ENCODE measurements at places on chromosomes 7 and 10.

DNA sequence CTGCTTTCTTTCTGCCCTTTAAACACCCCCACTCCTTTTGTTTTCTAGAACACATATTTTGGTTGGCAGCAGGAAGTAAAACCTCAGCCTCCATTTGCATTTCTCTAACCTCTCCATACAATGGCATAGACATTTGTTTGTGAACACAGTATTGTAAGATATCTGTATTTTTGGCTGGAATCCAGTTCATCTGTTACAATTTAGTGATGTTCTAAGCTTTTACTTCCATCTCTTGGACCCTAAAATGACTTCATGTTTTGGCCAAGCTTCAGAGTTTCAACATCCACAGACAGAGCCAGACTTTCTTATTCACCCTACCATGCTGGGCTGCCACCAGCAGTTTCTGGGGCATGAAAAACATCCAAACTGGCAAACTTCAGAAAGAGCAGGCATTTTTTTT is 21.1 kb upstream of the AUTS2 start:
- DNase-seq, result no peak

DNA sequence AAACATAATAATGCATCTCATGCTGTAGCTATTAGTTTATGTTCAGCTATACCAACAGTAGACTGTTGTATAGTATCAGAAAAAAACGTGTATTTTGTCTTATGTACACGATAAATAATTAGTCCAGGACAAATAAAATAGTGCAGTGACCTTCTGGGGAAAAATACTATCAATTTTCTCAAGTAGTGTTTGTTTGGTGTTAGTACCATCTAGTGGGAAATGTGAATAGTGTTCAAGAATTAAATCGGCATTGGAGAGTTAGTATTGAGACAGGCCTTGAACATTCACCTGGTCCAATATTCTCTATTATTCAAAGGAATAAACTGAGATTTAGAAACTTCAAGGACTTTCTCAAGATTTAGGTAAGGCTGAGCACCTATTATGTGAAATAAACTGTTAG is 21.7 kb upstream of the OR2A5 start:
- DNase-seq, result no peak

- no peak for DNase-seq
These were observed 82.8 kb upstream of the CPXM2 start for GRCh38 chr10:123974406-123974805.

GRCh38 chr7:116734710-116735109 is 62.7 kb downstream of the MET start:
- DNase-seq, result no peak

DNA sequence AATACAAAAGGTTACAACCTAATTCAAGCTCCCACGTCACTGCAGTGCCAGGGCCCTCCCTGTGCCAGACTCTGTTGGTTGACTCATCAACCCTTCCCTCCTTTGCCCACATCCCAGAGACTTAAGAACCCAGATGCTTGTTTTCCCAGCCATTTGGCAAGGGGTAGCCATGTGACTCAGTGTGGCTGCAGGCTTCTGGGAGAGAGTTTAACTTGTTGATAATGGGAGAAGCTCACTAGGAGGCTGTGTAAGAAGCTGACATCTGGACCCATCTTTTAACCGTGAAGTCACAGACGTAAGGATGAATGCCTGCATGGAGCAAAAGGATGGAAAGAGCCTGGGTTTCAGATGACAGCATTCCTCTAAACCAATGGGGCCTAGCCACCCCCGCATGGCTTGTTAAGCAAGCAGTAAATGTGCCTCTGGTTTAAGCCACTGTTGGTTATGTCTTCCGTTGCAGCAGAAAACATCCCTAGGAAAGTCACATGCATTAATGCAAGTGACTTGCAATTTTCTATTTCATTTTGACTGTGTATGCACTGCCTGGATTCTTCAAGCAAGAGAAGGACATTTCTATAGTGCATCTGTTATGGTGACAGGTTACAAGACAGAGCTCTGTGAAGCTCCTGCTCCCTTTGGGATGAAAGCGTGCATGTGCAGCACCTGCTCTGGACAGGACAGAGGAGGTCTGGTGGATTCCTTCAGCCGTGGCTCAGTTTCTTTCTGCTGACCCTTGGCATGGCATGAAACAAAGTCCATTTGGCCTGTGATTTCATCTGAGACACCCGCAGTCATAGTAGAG is 57.5 kb upstream of the CREB5 start:
- no peak for DNase-seq

DNA sequence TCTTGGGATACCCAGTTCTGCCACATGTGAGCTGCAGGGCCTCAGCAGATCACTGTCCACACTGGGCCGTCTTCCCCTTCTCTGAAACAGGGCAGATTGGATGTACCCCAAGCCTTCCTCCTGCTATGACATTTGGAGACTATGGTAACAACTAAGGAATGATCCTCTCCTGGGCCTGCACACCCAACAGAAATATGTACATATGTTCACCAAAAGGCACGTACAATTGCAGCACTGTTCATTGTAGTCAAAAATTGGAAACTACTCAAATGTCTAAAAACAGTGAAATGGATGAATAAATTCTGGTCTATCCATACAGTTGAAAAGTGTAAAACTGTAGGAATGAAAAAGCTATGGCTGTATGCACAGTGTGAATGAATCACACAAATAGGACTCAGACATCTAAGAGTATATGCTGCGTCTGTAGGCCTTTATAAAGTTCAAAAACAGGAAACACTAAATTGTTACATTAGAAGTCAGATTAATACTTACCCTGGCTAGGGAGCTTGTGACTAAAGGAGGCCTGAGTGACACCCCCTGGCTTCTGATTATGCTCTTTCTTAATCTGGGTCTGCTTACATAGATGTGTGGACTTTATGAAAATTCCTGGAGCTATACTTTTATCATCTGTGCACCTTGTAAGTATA is 16.1 kb upstream of the XPNPEP1 start:
- no peak for DNase-seq

- DNase-seq, result no peak
These were observed 19.8 kb downstream of the OR2F1 start for GRCh38 chr7:143974459-143974858.

DNA sequence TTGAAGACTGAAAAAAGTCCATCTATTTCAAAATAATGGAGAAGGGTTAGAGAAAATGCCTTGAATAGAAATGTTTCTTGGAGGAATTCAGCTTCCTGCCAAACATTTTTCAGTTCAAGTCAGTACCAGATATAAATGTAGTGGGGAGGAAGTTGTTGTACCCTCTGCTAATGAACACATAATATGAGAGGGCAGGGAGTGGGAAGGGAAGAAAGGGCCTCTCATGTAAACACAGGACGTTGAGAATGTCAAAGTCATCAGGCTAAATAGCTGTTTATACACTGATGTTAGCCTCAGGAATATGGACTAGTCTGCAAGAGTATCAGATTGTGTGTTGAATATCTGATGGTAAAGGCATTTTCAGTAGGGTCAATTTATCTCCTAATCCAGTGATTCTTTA is 37.0 kb downstream of the GPR37 start:
- no peak for DNase-seq

DNA sequence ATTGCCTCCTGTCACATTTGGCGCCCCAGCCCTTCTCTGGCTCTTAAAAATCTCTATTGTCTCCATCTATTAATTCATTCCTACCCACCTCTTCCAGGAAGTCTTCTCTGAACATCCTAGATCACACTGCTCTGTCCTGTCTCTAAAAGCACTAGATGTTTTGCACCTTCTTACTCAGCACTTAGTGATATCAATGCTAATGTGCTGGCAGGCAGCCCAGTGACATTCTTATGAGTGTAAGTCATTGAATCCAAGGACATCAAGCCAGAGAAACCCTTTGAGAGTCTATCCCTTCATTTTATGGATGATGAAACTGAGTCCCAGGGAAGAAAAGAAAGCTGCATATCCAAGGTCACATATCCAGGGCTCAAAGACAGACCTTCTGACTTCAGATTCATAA is 48.3 kb upstream of the PAX2 start:
- no peak for DNase-seq

DNA sequence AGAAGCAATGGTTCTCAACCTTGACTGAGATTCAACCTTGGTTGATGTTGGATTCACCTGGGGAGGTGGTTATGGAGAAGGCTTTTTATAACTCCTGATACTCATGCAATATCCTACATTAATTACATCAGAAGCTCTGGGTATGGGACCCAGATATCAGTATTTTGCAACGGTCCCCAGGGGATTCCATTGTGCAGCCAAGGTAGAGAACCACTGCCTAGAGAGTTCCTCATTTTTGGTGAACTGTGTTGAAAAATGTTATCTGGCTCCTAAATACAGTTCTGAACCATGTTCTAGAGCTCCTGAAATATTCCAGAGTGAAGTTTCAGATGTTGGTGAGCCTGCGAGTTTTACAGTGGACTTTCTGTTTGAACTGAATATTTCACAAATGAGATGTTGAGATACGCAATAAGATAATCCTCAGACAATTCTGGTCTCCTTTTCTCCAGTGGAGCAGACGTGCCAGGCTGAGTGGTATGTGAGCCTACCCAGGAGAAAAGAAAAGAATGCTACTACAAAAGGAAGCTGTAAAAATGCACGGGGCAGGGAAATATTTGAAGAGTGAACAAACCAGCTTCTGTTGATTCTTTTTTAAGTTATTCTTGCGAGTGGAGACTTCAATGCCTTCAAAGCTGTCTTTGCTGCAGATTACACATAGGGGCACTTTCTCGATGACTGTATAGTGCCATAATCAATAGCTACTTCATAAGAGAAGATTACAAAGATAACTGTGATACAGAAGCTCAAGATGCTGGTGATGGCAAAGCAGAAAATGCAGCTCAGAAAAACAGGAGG is 13.6 kb upstream of the C10orf120 start:
- DNase-seq, result no peak

GRCh38 chr7:65239707-65240352 is 133.8 kb upstream of the ZNF92 start:
- DNase-seq, result no peak

GRCh38 chr7:40716052-40716451 is 581.2 kb downstream of the SUGCT start:
- no peak for DNase-seq

DNA sequence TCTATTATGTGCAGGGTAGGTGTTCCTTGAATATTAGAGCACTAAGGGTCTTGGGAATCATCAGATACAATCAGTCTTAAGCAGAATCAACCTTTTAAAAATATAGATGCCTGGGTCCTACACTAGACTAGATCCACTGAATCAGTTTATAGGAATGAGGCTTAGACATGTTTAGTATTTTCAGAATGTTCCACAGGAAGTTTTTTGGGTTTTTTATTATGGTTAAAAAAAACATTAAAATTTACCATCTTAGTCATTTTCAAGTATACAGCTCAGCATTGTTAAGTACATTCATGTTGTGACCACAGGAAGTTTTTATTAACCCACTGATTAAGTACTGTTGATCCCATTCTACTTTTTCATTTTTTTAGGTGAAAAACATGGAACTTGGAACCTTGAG is 135.7 kb downstream of the LCOR start:
- DNase-seq, result no peak

DNA sequence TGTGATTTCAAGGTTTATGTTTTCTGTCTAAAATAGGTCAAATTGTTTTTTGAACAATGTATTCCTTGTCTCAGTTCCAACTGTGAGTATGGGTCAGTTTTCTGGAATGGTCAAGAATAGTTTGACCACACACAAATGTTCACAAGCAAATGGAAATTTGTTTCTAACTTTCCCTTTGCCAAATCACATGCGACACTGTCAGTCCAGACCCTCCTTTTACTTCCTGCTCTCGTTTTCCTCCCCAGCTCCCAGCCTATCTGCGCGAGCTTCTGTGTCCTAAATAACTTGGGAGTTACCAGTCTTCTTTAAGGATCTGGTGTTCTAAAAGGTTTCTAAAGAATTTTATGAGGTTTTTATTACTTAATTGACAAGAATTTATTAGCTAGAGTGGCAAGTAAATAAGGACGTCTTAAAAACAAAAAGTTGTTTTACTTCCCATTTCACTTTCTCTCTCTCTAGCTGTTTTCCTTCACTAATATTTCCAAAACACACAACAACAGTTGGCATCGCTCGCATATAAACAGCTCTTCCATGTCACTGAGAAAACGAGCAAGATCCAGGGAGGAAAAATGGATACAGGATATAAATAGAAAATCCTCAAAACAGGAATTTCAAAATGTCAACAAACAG is 266.1 kb upstream of the KLF6 start:
- no peak for DNase-seq

DNA sequence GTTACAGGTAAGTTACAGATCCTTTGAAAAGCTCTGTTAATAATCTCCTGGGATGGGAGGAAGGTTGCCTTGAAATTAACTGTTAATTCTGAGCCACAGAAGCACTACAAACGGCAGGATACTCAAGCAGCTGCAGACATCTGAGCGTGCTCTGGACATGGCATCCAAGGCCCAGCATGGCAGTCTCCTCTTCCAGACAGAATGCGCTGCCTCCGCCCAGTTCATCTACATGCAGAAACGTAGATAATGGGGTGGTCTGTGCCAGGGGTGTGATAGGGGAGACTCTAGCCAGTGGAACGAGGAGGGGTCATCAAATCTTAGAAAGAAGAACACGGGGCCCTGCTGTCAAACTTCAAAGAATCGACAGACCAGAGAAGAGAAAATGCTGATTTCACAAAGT is 13.8 kb downstream of the VIPR2 start:
- no peak for DNase-seq

DNA sequence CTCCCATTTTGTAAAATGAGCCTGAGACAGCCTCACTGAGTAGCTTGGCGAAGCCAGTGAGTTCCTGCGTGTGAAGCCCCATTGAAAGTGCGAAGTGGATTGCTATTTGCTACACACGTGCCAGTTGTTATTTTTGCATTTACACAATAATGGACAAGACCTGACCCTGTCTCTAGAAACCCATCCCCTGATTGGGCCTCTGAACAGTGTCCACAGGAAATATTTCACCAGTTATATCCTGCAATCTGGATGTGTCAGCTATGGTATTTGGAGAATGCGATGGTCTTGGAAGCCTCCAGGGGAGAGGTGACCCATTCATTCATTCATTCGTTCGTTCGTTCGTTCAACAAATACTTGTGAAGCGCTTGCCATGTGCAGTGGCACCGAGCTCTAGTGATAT is 37.1 kb downstream of the COL13A1 start:
- DNase-seq, result no peak

DNA sequence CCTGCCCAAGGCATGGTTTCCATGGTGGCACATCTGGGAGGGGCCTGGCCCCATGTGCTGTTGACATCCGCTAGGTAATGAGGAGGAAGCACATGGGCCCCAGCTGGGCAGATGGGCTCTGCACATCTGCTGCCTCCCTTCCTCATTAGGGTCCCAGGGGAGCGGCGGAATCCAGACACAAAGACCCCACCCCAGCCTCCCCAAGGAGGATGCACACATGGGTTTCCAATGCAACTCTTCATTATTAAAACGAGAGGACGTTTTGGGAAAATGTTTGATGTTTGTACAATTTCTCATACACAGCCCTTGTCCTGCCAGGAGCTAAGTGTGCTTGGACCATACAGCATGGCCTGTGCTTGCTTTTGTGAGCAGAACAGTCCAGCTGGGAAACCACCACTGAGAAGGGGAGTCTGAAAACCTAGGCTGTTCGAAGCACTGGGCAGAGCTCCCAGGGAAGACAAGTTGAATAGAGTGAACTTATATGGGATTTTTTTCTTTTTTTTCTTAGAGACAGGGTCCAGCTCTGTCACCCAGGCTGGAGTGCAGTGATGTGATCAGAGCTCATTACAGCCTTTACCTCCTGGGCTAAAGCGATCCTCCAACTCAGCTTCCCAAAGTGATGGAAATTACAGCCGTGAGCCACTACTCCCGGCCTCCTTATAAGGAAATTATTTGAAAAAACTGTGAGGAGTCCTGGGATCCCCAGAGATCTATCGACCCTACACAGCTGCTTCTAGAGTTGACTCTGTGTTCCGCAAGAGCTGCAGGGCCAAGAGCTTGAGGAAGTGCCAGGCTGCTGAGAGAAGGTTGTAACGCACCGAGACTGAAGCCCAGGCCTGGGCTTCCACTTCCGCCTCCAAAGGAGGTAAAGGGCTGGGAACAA is 23.4 kb downstream of the FAM107B start:
- no peak for DNase-seq
